Activated T-helper 2 cell treated with anti-CD3 and anti-CD28 coated beads, Interferon-gamma antibody, Interleukin-2, Interleukin-4, amounts not matched to agents 10 μg/mL and 5 μg/mL and 100 μg/mL, durations not matched to agents 14 hours and 24 hours and 36 hours (primary cell): ENCODE measurements at places on chromosomes 16 and 17. TPM values are rescaled to one million over a fixed set of nuclear protein-coding genes. Genes with fewer than 3 reads are reported as not detected.

The SBK1 gene
- total RNA-seq = 1.3 and 1.4 TPM in 2 replicates

The MYH3 gene
- total RNA-seq = 3.9 and 4.6 TPM in 2 replicates

The HBQ1 gene
- 0.39 and 0.62 TPM in 2 replicates for total RNA-seq

The SCGB1C2 gene
- total RNA-seq = not detected in 2 replicates

The CPNE7 gene
- 19.8 and 25.7 TPM in 2 replicates for total RNA-seq

The APOBR gene
- 7.7 and 7.8 TPM in 2 replicates for total RNA-seq

The CPHXL2 gene
- not detected in 2 replicates for total RNA-seq

The ADAM11 gene
- 0.09 and 0.14 TPM in 2 replicates for total RNA-seq

The KRT222 gene
- 0.43 TPM in 1 of 2 replicates, not detected in the other for total RNA-seq

The ITGA2B gene
- total RNA-seq = 1.5 and 2.7 TPM in 2 replicates

The FOXC2 gene
- total RNA-seq = 0.07 TPM in 1 of 2 replicates, not detected in the other
